Right kidney (tissue), 9 donors: ENCODE measurements at places on chromosomes 2 and 18.
A peak's percentile ranks its signal among the peaks of the same experiment; 100 is the strongest.

GRCh38 chr18:37322492-37323035 is 243.0 kb downstream of the CELF4 start:
- DNase-seq, result peak; percentile 58

GRCh38 chr2:234558642-234559041 is 61.8 kb upstream of the ARL4C start:
- DNase-seq, result no peak

DNA sequence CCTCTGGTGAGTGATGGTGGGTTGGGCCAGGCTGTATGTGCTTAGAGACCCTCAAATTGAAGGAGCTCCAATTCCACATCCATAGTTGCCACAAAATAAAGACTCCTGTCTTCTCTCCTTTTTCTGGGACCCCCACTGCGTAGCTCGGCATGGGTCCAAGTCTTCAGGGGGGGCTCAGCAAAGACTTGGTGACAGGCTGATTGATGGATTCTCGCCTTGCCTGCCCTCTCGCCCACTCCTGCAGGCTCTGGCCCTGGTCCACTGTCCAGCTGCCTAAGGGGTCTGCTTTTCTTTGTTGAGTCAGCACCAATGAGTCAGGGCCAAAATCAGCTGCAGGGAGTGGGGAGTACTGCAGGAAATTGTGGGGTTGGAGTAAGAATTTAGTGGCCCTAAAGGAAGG is 21.5 kb downstream of the RPL37A start:
- DNase-seq, result no peak

- no peak for DNase-seq
These were observed 116.6 kb upstream of the PELI1 start for GRCh38 chr2:64260817-64261216.
